ENCODE measurements at places on chromosomes 5 and 9.
A peak's percentile ranks its signal among the peaks of the same experiment; 100 is the strongest.

DNA sequence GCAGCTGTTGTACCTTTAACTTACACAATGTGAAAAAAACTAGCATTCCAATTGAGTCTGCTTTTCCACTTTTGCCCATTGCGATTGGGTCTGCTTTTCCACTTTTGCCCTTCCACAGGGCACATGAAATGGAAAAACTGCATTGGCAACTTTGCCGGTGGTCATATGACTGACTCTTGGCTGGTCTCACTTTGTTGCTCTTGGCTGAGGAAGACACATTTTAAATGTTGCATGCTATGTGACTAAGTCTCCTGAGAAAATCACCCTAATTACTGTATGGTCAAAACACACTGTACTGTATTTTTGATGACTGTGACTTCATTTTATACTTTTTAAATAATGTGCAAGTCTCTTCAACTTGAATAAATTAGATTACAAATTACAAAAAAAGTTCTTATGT lies 1.6 kb upstream of the OXCT1 start:
- peak; percentile 47 for DNase-seq

DNA sequence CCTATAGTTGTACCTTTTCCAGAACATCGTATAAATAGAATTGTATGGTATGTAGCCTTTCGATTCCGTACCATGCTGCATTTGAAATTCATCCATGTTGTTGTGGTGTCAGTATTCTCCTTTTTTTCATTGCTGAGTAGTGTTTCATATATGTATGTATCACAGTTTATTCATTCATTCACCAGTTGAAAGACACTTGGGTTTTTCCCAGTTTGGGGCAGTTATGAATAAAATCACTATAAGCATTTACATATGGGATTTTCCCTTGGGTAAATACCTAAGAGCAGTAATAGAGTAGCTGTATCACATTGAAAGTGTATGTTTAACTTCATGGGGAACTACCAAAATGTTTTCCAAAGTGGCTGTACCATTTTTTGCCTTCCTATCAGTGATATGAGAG lies 16.1 kb upstream of the FKTN start:
- no peak for DNase-seq

- DNase-seq: no peak
Measured at GRCh38 chr5:126341906-126342630, 81.1 kb upstream of the GRAMD2B start.

- no peak for DNase-seq
Measured at GRCh38 chr5:97101189-97101910, 41.1 kb downstream of the LIX1 start.

DNA sequence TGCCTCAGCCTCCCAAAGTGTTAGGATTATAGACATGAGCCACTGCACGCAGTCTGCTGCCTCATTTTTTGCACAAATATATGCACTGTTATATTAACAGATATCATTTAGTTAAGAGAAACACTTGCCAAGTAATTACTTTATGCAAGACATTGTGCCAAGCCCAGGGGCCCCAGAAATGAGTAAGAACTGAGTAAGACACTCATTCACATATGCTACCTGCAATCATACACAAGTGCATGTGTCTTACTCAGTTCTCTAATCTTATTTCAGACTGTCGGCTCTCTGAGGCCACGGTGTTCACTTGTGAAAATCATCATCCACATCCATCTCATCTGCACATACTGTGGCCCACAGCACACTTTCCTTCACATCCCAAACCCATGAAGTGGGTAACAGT lies 16.0 kb downstream of the TRAF1 start:
- DNase-seq: no peak

GRCh38 chr5:139660105-139660922 lies 12.2 kb downstream of the CXXC5 start:
- DNase-seq: peak; percentile 68

DNA sequence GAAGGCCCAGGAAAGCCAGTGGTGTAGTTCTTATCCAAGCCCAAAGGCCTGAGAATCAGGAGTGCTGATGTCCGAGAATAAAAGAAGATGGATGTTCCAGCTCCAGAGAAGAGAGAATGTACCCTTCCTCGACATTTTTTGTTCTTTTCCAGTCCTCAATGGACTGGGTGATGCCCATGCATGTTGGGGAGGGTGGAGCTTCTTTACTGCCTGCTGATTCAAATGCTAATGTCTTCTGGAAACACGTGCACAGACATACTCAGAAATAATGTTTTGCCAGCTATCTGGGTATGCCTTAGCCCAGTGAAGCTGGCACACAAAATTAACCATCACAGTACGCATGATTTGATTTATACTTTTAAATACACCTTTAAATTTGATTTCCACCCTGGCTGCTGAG lies 61.5 kb upstream of the FOXE1 start:
- DNase-seq: no peak

DNA sequence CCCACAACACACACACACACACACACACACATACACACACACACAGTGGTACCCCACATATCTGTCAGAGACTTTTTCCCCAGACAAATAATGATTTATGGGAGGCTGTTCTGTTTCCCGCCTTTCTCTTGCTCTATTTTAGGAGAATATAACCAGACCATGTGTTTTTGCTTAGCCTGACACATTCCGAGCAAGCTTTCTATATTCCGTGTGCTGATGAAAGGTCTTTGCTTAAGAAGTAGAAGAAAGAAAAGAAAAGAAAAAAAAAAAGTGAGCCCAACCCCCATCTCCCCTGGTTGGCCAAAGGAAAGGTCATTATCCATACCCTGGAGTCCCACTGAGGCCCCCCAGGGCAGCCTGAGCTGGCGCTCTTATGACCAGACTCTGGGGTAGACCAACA lies 338.6 kb downstream of the SLIT3 start:
- peak; percentile 65 for DNase-seq

DNA sequence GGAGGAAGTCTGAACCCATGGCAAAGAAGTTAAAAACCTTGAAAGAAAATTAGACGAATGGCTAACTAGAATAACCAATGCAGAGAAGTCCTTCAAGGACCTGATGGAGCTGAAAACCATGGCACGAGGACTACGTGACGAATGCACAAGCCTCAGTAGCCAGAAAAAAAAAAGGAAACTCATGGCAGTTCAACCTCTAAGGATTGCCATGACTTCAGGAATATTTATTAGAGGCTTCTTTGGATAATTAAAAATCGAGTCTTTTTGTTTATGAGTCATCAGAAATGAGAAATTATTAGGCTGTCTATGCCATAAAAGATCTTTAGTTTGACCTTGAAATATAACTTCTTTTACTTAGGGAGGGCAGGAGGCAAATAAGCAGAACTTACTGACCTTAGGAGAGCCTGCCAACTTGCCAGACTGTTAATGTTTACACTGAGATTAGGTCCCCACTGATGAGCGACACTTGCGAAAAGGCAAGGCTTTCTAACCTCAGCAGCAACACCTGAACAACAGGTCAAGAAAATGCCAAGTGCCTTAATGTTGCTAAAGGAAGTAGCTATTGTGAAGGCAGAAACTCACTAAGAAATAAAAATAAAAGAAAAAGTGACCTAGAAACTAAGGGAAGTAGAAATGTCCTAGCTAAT lies 55.2 kb upstream of the TUSC1 start:
- no peak for DNase-seq

All from fibroblast of skin of back (primary cell).